ENCODE measurements at places on chromosomes 4 and X.

GRCh38 chrX:133185119-133185518 lies 33.0 kb downstream of the TFDP3 start:
- DNase-seq, result no peak

GRCh38 chr4:77040854-77041725 lies 34.7 kb downstream of the CCNI start:
- DNase-seq, result no peak

DNA sequence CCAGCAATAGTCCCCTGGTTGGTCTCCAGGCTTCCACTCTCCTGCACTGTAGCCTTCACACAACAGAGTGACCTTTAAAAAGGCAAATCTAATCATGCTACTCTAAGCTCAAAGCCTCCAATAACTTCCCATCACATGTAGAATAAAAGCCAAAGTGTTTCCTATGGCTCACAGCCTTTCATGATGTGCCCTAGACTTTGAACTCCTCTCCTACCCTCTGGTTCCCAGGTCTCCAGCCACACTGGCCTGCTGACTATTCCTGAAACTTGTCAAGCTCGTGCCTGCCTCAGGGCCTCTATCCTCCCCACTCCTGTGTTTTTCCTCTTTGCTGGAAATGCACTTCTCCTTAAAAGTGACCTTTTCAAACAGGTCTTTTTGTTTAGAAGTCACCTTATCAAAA lies 3.1 kb downstream of the MANBA start:
- no peak for DNase-seq

- DNase-seq, result no peak
Observed at GRCh38 chr4:43148481-43148880, 256.0 kb downstream of the GRXCR1 start.

DNA sequence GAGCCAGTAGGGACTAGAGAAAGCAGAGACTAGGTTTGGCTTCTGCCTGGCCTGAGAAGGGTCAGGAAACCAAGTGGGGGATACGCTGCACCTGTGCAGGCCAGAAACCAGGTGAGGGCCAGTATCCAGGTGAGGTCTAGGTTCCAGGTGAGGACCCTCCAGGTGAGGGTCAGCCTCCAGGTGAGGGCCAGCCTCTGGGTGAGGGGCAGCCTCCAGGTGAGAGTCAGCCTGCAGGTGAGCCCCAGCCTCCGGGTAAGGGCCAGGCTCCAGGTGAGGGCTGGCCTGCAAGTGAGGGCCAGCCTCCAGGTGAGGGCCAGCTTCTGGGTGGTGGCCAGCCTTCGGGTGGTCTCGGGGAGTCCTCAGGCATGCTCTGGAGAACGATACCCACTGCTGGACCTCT lies 238.8 kb downstream of the USP46 start:
- DNase-seq, result no peak

DNA sequence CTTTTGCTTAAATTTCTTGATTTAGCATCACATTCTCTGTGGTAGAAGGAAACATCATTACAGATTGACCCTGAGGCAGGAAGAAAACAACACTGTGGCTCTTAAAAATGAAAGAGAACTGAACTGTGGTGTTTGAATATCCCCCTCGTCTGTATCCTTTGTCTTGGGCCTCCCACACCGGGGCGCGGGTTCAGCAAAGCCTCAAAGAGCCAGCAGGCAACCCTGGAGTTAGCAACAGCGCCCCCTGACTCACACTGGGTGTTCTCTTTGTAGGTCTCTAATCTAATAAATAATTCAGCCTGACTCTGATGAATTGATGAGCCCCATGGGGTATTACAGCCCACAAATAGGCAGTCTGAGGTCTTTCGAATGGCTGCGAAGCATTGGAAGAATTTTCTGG lies 46.1 kb upstream of the CTSO start:
- DNase-seq, result no peak

GRCh38 chrX:76148753-76149152 lies 24.1 kb upstream of the PBDC1 start:
- DNase-seq, result no peak

- DNase-seq, result no peak
Observed at GRCh38 chr4:8905226-8905772, 33.7 kb upstream of the HMX1 start.

- no peak for DNase-seq
Observed at GRCh38 chr4:184748251-184748652, 14.4 kb upstream of the CENPU start.

- no peak for DNase-seq
Observed at GRCh38 chrX:150792949-150793527, 99.8 kb downstream of the MTMR1 start.

Measured in A549 (cell line).